ENCODE measurements at places on chromosomes 12 and 14. TPM values are rescaled to one million over a fixed set of nuclear protein-coding genes. Genes with fewer than 3 reads are reported as not detected.

DNA sequence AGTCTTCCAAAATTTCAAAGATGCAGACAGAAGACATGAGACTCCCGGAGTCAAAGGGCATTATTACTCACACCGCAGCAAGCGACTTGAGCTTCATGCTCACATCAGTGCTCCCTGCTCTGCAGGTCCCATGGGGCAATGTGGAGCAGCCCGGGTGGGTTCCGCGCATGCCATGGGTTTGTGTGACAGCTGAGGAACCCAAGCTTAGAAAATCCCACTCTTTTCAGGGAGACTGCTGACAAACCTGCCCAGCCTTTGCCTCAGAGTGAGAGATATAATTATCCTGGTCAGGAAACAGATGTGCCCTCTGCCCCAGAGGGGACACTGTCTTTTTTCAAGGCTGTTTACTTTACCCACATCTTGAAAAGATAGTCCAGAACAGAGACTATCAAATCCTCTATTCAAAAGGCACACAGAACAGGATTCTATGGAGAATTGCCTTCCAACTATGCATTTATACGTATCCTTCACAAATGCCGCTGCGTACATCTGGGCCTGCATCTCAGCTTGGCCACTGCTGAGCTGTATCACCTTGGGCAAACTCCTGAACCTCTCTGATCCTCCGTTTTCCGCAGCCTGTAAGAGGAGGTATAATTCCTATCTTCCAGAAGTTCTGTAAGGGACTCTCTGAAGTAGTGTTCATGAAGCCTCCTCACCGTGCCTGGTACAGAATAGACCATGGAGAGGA lies 16.0 kb downstream of the C14orf132 start:
- DNase-seq, result no peak

- DNase-seq, result peak; percentile 95
Measured at GRCh38 chr12:46492471-46493085, 120.0 kb upstream of the SLC38A2 start.

GRCh38 chr14:65753061-65753460 lies 340.5 kb downstream of the FUT8 start:
- DNase-seq, result no peak

Gene MYF5
- total RNA-seq, result not detected

Gene OR4N2
- not detected for total RNA-seq

All from glomerular endothelial cell (primary cell).